Stimulated activated CD8-positive, alpha-beta memory T cell treated with anti-CD3 and anti-CD28 coated beads, Interleukin-4, amount 100 ng/mL, for 4 hours (primary cell): ENCODE measurements at places on chromosomes 3 and 15.

GRCh38 chr3:10524799-10525301 is 19.5 kb upstream of the ATP2B2 start:
- no peak for DNase-seq

- no peak for DNase-seq
These were observed 54.7 kb downstream of the ETV5 start for GRCh38 chr3:186053954-186054791.

- DNase-seq, result no peak
These were observed 497 bp upstream of the RPLP1 start for GRCh38 chr15:69451951-69452691.

GRCh38 chr3:190621927-190622326 is 108.0 kb downstream of the IL1RAP start:
- DNase-seq, result no peak

- no peak for DNase-seq
These were observed 49.4 kb downstream of the RBMS3 start for GRCh38 chr3:29329986-29330890.

DNA sequence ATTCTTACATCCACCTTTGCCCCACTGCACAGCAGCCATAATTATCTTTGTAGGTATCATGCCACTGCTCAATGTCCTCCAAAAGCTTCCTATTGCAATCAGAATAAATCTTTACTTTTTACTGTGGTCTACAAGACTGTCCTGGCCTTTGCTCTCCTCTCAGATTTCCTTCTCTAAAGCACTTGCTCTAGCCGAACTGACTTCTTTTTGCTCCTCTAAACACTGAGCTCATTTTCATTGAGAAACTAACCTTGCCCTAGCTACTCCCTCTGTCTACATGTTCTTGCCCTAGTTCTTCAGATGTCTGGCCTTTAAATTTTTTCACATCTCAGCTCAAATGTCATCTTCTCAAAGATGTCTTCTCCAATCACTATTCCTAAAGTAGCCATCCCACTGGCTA is 342.8 kb downstream of the TBC1D5 start:
- no peak for DNase-seq

- DNase-seq, result no peak
These were observed 11.0 kb downstream of the LTF start for GRCh38 chr3:46453526-46454208.

GRCh38 chr15:75666823-75667501 is 19.2 kb downstream of the SNX33 start:
- DNase-seq, result no peak
